ENCODE measurements at places on chromosomes 5 and 9. TPM values are rescaled to one million over a fixed set of nuclear protein-coding genes. Genes with fewer than 3 reads are reported as not detected.

The PRELID2 gene
- 0.43 TPM for total RNA-seq

DNA sequence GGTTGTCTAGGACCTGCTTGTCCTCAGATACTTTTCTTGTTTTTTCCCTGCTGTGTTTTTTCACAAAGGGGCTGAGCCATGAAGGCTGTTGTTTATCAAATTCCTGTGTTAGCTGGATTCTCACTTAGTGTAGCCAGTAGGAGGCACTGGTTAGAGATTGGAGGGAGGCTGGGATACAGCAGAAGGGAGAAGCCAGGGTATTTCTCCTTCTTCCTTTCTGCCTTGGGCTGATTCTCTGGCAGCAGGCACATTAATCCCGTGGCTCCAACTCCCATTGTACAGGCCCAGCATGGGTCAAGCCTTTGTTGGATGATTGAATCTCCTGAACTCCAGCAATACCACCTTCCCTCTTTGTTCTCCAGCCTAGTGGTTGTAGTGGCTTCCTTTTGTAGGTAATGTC, 46.4 kb upstream of the FAM170A start:
- DNase-seq = no peak

DNA sequence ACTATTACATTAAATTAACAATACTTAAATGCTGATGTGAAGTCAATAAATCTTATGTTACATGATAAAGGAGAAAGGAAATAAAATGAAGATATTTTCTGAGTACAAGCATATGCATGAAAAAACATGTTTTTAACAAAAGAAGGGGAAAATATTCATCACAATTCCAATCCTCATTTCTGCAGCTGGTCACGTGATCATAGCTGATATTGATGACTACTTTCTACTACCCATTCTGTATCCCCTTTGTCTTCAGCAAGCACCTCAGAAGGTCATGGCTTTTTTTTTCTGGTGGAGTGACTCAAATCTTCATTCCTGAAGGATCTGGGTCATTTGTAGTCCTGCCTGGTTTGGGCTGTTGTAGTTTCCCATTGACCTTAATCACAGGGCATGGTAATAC, 90.9 kb downstream of the CDO1 start:
- DNase-seq = no peak

DNA sequence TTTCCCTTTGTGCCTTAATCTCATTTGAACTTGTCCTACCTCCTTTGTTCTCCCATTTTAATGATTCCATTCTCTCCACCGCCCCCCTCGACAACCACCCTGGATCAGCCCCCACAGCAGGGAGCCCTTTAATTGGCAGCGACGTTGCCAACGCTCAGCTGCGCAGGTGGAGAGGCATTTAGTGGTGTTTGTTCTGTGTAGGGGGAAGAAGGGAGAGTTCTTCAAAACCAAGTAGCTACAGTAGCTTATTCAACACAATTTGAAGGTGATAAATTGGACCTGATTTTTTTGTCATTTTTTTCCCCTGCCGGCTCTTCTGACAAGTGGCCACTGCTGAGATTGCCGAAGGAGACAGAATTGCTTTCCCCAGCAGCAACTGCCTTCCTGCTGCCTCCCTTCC, 499.1 kb downstream of the CDK5RAP2 start:
- DNase-seq = no peak

The SURF2 gene
- 12.9 TPM for total RNA-seq

- DNase-seq = no peak
These were observed 183.5 kb downstream of the RFX3 start for GRCh38 chr9:3342159-3342777.

The C9orf50 gene
- not detected for total RNA-seq

The RIOK2 gene
- total RNA-seq = 32.2 TPM

DNA sequence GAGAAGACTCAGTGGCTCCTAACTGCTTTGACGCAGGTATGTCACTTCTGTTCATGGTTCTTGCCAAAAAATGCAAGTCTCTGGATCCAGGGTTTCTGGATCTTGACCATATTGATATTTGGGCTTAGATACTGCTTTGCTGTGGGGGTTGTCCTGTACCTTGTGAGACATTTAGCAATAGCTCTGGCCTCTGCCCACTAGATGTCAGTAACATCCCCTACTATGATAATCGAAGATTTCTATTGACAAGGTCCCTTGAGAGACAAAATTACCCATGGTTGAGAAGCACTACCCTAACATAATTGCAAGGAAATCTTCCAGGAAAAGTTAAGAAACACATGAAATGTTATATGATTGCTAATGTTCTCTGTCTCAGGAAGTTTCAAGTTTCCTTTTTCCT, 285.4 kb downstream of the TMEM232 start:
- DNase-seq = no peak

DNA sequence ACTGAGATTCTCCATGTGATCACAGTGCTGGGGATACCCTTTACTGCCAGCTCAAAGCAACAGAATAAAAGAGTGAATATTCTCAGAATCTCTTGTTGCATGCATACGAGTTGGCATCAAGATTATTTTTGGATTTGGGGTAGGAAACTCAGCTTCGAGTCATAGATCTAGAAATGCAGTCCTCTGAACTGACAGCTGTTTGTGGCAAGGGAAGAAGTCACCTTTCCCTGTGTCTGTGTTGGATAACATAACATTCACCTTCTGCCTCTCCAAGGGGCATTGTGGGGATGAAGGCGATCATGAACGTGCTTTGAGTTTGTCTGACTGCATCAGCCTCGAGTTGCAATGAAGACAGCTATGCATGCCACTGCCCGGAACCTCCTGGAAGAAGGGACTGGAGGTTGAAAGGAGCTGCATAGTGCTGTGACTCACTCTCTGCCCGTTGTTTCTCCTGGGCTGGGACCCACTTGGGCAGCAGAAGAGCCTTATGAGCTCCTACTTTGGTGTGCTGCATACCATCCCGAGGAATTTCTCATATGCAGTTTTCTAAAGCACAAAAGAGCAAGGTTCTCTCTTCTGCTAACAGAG, 231.7 kb downstream of the ARHGAP26 start:
- DNase-seq = peak; percentile 32

DNA sequence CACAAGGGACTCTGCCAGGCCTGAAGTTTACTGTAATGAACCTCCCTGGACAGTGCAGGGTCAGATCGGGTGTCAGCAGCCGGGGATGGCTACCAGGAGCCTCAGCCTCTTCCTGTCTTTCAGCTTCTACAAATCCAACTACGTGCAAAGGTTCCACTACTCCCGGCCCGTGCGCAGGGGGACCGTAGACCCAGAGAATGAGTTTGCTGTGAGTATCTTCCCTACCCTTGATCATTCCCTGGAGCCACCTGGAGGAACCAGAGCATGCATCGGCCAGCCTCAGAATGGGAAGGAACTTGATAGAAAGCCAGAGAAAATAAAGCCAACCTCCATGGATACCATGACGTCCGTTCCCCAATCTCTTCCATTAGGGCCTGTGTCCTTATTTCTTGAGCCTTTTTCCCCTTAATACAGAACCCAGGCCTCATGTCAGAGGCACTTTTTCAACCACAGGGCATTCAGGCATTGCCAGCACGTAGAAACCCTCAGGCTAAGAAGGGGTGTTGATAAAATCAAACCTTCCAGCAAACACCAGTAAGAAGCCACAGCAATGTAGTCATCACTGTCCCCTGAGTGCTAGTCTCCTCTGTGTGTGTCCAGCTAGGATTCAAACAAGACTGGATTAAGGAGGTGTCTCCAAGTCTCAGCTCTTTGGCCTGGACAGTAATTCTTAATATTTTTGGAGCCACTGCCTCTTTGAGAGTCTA, 49.0 kb upstream of the FOXI1 start:
- DNase-seq = no peak

DNA sequence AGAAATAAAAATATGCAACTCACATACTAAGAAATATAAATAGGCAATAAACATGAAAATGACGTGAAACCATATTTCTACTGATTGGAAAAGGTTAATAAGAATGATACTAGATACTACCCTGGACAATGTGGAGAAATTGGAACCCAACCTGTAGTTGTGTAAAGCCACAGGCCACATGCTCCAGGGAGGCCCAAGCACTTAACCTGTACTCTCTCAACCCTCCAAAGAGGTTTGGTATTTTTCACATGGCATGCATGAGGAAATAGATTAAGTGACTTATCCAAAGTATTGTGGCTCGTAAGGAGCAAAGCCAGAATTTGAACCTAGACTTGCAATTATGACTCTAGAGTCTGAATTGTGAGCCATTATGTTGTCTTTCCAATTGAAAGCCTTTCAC, 13.4 kb downstream of the LIFR start:
- no peak for DNase-seq

- DNase-seq = no peak
These were observed 34.8 kb downstream of the ITGA2 start for GRCh38 chr5:53023969-53024368.

- no peak for DNase-seq
These were observed 9.0 kb upstream of the KIF2A start for GRCh38 chr5:62296998-62297397.

The PNPLA7 gene
- 4.4 TPM for total RNA-seq
